T-cell (primary cell): ENCODE measurements at places on chromosomes 2 and 18. TPM values are rescaled to one million over a fixed set of nuclear protein-coding genes. Genes with fewer than 3 reads are reported as not detected.

DNA sequence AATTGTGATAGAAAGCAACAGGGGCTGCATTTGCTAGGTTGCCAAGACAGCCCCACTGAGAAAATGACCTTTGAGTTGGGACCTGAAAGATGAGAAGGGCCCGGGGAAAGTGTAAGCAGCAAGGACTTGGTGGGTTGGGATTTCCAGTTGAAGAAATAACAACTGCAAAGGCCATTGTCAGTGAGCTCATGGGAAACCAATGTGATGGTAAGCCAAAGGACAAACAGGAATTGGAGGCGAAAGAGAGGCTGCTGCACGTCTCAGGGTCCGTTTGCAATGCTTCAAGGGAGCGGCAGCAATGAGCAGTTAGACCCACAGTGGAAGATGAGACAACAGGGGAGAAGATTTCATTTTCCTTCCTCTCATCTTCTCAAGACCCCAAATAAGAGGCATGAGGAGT lies 51.5 kb upstream of the RGPD4 start:
- DNase-seq = no peak

- no peak for DNase-seq
Measured at GRCh38 chr18:36155851-36156757, 26.4 kb downstream of the ELP2 start.

- DNase-seq = no peak
Measured at GRCh38 chr2:232689152-232689910, 7.8 kb upstream of the GIGYF2 start.

DNA sequence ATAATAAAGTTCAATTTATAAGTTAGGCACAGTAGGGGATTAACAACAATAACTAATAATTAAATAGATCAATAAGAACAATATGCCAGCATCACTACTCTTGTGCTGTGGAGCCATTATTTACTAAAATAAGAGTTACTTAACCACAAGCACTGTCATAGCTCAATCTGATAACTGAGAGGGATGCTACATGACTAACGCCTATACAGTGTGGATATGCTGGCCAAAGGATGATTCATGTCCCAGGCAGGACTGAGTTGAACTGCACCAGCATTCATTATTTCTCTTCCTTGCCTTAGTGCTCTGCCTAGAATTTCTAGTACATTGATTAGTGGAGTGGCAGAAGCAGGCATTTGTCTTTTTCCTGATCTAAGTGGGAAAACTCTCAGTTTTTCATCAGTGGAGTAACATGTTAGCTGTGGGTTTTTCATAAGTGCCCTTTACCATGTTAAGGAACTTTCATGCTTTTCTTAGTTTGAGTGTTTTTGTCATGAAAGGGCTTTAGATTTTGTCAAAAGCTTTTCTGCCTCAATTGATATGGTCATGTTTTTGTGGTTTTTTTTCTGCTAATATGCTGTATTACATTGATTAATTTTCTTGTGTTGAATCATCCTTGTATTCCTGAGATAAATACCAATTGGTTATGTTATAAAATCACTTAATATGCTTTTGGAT lies 21.7 kb downstream of the KIAA1328 start:
- no peak for DNase-seq

DNA sequence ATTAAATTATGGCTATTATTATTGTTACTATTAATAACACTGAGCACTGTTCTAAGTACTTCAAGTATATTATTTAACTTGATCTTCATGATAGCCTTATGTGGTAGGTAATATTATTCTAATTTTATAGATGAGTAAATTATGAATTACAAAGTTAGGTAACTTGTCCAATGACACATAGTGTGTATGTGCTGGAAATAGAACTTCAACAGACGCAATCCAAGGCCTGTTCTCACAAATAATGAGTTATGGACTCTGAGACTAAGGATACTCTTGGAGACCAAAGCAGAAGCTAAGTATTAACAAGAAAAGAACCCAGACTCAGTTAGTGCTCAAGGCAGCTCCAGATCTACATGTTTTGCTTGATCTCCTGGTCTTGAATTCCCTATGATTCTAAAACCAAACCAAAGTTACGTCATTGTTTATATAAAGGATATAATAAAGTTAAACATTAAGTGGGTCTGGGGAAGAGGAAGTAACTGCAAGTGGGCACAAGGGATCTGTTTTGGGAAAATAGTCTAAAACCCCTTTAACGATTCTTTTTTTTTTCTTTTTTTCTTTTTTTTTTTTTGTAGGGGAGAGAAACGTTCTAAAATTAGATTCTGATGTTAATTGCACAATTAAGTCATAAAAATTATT lies 211.3 kb downstream of the ERBB4 start:
- DNase-seq = no peak

DNA sequence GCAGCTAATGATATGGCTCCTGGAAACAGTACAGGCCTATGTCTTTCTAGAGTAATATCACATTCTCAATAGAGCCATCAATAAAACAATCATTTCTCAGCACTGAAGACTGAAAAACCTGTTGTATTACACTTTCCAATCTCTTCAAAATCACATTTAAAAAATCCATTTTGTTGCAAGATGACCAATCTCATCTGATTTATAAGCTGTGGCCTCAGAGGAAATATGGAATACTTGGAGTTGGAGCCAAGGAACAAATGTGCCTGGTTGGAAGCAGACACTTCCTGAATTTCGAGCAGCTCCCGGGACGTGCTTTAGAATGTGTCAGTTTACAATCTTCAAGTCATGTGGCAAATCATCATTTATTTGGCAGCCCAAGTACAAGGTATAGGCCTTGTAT lies 114.5 kb downstream of the ADCYAP1 start:
- DNase-seq = no peak

GRCh38 chr2:127421116-127421800 lies 3.0 kb downstream of the PROC start:
- no peak for DNase-seq

- no peak for DNase-seq
Measured at GRCh38 chr18:7117390-7118355, at the start of gene LAMA1. LAMA1 (minus strand) TSS chr18:7117797; CDS start chr18:7117720, 77 bp downstream.

DNA sequence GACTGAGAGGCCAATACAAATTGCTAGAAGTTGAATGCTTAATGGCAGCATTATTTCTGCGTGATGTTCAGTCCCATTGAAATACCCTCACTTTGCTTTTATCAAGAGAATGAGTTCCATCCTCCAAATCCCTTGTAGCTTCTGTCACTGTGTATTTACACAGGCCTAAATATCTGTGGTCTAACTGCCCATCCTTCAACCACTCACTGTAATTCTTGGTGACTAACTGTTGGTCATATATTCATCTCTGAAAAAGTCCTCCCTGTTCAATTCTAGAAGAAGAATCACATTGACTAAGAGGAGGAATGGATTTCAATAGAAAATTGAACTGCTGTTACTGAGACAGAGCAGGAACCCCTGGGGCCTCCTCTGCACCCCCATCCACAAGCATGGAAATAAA lies 74.2 kb upstream of the L3MBTL4 start:
- DNase-seq = no peak

DNA sequence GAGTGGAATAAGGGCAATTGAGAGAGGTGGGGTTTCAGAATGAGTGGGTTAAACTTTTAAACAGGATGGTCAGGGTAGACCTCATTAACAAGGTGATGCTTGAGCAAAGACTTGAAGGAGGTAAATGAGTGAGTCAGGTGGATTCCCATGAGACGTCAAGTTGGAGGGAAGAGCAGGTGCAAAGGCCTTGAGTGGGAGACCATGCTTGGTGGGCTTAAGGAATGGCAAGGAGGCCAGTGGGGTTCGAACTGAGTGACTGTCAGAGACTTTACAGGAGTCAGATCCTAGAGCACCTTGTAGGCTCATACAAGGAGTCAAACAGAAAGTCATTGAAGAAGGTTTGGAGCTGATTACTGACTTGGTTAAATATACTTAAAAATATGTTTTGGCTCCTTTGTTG lies 284.1 kb downstream of the CYRIA start:
- DNase-seq = no peak

DNA sequence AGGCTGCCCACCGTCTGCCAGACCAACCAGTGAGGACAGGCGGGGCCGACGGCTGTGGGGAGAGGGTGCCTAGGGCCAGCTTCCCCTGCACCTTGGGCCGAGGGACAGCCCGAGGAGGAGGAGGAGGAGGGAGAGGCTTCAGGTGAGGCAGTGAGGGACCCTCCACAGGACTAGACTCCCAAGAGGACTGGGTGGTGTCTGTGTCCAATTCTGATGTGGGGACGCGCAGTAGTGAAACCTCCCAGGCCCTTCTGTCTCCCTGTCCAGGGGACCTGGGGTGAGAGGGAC lies 19.8 kb upstream of the ASB1 start:
- DNase-seq = no peak

DNA sequence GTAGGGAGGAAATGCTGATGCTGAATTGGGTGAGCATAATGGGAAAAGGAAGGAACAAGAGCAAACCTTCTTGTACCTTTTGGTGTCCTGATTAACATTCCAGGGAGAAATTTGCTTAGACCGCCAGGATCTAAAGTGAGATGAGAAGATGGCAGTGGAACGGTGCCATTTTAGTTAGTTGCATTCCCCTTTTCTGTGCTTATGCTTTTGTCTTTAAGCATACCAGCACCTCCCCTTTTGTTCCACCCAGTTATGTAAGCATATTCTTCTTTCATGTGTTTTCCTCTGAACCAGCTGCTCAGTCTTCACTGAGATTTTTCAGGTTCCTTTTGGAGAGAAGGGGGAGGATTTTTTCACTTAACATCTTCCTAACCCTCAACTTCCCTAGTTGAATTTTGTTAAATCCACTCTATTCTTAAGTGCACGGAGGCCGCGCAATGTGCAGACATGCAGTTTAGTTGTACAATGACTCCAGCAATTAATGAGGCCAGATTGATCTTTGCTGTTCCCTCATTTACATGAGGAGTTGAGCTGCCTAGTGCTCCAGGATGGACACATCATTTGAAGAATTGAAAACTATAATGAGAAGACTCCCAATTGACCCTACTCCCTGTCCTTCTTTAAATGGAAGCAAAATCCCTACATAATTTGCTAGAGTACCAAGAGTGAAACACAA lies 73.9 kb downstream of the MAP4K4 start:
- no peak for DNase-seq

GRCh38 chr18:63322908-63323634 lies 3.5 kb upstream of the BCL2 start:
- peak; percentile 50 for DNase-seq

DNA sequence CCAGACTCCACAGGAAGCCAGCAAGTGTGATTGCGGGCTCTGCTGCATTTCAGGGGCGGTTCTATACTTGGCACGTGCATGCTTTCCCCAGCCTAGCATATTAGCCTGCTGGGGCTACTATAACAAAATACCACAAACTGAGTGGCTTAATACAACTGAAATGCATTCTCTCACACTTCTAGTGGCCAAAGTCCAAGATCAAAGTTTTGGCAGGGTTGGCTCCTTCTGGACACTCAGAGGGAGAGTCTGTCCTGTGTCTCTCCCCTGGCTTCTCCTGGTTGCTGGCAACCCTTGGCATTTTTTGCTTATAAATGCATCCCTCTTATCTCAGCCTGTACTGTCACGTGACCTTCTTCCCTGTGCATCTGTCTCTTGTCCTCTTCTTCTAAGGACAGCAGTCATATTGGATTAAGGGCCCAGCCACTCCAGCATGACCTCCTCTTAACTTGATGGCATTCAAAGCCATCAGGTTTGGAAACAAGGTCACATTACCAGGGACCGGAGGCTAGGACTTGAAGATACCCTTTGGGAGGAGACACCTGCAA lies 138.7 kb downstream of the RNF152 start:
- no peak for DNase-seq

DNA sequence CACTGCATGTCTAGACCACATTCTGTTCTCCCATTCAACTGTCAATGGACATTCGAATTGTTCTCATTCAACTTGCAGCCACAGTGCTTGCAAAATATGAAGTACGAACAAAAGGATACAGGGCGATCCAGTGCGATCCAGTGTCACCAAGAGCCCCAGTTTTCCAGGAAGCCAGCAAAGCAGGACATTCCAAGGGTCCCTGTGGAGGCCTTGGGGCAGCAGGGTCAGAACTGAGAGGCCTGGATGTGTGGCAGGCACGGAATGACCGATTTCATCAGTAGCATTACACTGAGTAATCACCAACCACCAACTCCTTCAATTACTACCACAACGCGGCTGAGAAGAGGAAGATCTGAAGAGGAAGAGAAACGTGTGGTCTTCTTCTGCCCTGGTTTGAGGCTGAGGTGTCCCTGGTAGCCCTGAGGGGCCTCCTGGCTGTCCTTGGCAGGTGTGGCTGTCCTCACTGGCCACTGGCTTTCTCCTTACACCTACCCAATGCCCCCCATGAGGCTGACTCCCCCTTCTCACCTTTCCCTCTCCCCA lies 172.7 kb upstream of the FHL2 start:
- DNase-seq = no peak

GRCh38 chr2:57552885-57553284 lies 493.7 kb upstream of the VRK2 start:
- no peak for DNase-seq

- DNase-seq = no peak
Measured at GRCh38 chr2:23850564-23851256, 76.2 kb downstream of the ATAD2B start.

GRCh38 chr18:64718808-64719207 lies 569.9 kb upstream of the LINC00305 start:
- no peak for DNase-seq

DNA sequence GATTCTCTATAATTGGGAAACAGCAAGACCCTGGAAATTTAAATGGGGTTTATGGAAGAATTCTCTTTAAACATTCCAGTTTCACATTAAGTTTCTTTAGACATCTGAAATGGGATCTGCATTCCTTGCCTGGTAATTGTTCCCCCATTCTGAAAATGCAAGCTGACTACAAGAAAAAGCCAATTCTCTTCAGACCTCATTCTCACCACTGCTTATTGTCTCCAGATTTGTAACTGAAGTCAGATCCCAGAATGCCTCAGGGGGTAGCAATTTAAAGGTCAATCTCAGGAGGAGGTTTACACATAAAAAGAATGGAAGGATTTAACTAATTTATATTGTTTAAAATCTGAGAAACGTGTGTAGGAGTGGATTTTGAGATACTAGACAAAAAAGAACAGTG lies 41.2 kb downstream of the COL3A1 start:
- no peak for DNase-seq

DNA sequence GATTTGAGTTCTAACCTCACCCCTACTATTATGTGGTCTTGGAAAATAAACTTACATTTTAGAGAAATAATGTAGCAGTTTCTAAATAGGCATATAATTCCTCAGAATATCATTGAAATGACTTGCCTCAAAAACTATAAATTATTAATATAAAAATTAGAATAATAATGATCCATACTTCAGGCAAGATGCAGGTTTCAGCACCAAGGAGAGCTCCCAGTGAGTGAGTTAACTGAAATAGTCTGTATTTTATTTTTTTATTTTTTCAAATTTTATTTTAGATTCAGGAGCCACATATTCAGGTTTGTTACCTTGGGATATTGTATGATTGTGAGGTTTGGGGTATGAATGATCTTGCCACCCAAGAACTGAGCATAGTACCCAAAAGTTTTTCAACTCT lies 472.2 kb upstream of the DCC start:
- DNase-seq = no peak

Gene GAD1
- total RNA-seq = not detected

Gene DSC1
- total RNA-seq = 1.5 TPM

Gene IL36RN
- total RNA-seq = not detected

Gene CFAP65
- 0.16 TPM for total RNA-seq
